ENCODE measurements at places on chromosomes 5 and 9.

DNA sequence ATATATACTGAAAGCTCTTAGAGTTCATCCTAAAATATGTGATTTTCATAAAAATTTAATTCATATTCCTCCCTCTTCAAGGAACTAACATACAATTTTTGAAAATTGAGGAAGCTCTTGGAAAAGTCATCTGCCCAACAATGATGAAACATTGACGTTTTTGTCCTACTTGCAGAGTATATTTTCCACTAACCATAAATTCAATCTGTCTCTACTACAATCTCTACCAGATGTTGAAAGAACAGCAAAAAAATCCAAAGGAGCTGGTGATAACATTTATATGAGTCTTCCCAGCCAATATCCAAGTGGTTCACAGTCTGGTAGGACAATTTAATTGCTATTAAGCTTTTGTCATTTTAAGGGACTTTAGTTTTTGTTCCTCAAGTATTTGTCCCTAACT lies 81.1 kb upstream of the NR3C1 start:
- no peak for DNase-seq

GRCh38 chr5:95842854-95843544 lies 20.5 kb upstream of the GLRX start:
- no peak for DNase-seq

- no peak for DNase-seq
Measured at GRCh38 chr9:131657037-131657377, 82.9 kb downstream of the RAPGEF1 start.

DNA sequence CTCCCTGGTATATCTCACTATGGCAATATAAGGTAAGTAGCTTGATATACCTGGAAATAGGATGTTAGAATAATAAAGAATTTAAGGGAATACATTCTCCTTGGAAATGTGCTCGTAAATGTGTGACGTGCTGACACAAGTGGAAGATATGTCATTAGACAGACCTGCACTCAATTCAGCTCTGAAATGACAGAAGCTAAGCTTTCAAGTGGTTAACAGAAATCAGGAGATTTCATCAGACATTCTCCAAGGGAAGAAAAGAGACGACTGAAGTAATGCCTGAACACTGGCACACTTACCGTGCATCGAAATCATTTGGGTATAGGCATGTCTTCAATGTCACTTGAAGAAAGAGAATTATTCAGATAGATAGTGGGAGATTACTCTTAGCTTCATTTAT lies 933.3 kb upstream of the CTNND2 start:
- no peak for DNase-seq

DNA sequence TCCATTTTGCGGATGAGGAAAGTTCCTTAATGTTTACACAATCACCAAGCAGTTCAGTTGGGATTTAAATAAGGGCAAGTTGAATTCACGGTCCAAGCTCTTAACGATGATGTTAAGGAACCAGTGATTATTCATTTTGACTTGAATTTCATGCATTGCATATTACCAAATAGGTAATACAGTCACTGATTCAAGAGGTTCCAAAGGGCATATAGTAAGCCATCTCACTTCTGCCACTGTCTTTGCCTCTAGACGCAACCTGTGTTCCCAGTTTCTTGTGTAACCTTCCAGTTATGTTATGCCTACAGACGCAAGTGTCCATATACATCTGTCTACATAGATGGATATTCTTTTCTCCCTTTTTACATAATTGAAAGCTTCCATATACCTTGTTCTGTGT lies 39.9 kb upstream of the EPB41L4B start:
- no peak for DNase-seq

DNA sequence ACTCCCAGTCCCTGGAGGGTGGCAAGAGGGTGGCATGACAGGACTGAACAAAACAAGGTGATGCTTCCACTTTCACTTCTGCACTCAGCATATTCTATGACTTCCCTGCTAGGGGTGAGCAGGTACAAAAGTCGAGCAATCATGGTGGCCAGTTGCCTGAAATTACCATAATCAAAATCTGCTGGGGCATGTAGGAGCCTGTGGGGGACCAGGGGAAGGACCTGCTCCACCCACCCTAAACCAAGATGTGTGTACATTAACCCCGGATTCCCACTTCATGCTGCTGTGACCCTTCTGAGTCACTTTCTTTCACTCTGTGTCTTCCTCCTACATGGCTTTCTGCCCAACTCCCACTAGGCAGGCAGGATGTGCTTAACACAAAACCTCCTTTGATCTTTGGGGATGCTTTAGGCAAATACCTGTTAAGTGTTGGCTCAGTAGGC lies 73.3 kb upstream of the PHF24 start:
- no peak for DNase-seq

DNA sequence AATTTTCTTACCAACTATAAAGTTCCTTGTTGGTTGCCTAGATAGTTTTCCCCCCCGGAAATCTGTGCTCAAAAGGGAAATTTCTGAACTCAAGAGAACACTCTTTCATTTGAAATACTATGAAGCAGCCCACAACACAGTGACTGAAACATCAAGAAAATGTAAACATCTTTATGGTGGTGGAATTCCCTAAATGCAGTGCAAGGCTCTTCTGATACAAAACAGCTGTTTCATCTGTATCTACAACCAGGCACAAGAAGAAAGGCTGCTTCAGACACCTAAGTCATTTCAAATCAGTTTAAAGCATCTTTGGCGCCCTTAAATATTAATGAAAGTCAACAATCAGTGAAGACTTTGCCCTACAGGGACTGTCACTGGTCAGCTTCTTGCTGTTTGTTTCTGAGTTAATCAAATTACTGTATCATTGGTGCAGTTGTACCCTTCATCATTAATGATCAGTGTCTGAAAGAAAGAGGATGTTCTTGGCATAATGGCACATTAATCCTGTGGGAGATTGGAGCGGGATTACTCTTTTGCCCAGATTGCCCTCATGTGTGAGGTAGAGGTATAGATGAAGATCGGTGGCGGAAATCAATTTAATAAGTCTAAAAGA lies 947.0 kb downstream of the NR2F1-AS1 start:
- DNase-seq, result no peak

DNA sequence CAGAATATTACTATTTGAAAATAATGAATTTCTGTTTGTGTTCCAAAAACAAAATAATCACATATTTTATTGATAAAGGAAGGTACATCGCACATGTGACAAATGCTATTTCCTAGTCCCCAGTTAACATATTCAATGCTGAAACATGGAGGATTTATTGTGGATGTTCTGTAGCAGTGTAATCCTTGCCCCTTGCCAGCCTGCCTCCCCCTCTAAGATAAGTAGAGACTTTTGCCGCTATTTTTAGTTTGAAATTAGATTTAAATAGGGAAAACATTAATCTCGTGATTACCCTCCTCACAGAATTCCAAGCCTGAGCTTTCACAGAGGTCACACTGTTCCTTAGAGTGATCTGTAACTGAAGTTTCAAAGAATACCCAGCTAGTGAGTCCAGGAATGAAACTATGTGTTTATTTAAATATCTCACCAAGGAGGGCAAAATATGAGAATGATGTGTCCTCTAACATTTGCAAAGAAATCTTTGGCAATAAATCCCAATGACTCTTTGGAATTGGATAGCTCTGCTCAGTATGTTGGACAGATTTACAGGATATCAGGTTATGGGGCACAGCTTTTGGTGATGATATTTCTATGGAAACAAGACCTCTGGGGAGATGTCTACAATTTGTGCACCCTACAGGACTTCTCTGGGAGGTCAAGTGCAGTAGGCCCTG lies 17.3 kb downstream of the CTXN3 start:
- no peak for DNase-seq

DNA sequence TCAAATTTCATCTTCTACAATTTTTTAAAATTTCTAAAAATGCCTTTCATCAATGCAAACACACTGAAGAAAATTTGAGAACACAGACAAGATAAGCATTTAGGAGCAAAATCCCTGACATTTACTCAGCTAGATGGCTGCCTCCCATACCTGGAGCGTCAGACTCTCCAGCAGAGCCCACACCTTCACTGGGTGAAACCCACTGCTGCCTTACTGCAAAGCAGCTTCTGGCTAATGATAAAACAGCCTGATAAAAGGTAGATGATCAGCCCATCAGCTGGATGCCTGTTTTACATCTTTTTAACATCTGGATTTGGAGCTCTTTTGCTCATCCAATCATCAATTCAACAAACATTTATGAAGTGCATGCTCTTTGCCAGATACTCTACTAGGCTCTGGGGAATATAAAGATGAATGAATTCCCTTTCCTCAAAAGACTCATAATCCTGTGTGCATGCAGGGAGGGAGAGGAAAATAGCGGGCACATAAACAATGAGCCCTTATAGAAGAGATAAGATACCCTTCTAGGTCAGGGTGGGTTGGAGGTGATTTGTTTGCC lies 271.2 kb downstream of the SAXO1 start:
- no peak for DNase-seq

DNA sequence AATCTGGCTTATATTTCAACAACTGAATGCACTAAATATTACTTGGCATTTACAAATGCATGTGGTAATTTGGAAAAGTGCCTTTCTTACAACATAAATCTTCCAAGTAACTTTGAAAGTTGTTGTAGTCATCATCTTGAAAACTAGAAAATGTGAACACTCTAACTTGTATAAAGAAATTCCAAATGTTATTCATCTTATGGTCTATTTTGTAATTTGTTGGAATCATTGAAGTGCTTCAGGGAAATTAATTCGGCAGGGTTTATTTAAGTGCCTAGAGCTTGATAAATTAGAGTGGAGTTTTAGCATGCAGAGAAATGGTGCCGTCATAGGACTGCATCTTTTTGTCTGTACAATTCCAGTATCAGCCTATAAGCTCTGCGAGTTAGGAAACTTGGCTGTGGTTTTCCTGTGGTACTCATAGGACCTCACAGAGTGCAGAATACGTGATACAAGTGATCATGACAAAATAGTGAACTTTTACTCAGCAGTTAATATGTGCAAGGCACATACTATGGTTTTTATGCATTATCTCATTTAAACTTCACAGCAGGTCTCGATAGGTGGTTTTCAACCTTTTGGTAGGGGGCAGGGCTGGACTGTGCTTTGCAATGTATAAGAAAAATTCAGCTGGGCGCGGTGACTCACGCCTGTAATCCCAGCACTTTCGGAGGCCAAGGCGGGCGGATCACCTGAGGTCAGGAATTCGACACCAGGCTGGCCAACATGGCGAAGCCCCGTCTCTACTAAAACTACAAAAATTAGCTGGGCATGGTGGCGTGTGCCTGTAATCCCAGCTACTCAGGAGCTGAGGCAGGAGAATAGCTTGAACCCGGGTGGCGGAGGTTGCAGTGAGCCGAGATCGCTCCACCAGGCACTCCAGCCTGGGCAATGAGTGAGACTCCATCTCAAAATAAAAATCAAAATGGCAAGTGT lies 79.6 kb downstream of the RAI14 start:
- no peak for DNase-seq

DNA sequence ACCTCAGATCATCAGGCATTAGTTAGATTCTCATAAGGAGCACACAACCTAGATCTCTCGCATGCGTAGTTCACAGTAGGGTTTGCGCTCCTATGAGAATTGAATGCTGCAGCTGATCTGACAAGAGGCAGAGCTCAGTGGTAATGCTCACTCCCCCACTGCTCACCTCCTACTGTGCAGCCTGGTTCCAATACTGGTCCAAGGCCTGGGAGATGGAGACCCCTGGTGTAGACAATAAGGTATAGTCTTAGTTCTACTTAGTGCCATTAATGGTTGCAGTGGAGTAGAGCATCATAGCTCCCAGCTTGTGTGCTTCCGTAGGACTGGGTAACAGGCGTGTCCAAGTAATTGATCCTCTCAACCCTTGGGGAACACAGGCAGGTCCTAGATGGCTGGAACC lies 70.4 kb upstream of the ANKRD55 start:
- DNase-seq, result no peak

DNA sequence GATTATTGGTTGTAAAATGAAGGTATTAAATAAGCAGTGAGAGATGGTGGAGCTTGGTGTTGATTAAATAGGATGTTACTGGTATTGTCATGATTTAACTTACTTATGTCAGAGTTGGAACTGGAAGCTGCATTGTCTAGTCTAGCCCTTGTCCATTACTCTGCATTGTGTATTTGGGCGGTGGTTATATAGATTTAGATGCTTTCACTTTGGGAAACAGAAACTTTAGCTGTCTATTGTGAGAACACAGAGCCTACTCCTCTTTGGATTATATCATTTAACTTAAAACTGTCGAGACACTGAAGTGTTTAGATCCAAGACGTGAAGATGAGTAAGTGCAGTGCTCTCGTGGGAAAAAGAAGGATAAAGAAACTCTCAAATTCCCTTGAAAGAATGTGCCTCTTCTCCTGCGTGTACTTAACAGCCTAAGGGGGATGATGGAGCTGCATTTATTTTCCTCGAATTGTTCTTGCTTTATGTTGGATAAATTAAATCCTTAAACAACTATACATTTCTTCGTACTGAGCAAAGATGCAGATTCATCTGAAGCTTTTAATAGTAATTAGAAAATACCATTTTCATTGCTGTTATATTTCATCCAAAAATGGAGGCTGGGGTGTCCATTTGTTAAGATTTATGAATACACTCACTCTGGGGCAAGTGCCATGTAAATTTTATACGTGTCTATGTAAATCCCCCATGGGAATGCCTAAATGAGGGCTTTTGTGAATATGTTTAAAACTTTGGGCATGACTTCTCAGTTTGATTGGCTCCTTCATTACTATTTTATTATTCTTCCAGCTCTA lies 21.6 kb downstream of the FBXL7 start:
- DNase-seq, result no peak

- DNase-seq, result peak; percentile 13
Measured at GRCh38 chr5:10701567-10702039, 59.4 kb downstream of the DAP start.

DNA sequence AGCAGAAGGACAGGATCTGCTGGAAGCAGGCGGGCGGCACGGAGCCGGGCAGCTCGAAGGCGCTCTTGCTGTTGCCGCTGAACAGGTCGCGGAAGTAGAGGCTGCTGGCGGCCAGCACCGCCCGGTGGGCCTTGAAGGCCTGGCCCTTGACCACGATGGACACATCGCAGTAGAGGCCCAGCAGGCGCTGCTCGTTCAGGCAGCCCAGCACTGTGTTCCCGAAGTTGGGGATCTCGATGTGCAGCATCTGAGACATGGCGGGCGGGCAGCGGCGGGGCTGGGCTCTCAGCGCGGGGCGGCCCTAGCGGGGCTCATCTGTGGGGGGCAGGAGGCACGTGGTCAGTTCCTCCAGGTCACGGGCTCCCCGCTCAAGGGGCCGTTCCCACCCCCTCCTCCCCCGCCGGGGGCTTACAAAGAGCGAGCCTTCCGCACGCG lies 44.8 kb downstream of the NACC2 start:
- no peak for DNase-seq

GRCh38 chr5:92548346-92548745 lies 1032.7 kb downstream of the NR2F1-AS1 start:
- no peak for DNase-seq

DNA sequence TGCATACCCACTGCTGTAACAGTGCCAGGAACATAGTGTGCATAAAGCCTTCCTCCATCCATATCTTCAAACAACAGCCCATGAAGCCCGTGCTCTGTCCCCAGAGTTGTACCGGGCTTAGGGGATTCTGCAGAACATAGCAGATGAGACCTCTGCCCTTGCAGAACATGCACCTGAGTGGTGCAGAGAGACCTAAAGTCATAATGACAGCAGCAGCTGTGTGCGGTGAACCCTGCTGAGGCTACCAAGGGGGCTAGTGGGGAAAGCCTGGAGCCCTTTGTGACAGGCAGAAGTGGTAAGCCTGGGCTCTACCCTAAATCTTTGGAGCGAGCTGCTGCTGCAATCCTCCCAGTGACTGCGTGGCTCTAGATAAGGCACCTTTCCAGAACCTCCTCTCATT lies 32.2 kb upstream of the BRD3 start:
- DNase-seq, result no peak

GRCh38 chr9:134994926-134995791 lies 77.4 kb upstream of the FCN1 start:
- no peak for DNase-seq
